ENCODE measurements at places on chromosomes 5 and 9. TPM values are rescaled to one million over a fixed set of nuclear protein-coding genes. Genes with fewer than 3 reads are reported as not detected.
A peak's percentile ranks its signal among the peaks of the same experiment; 100 is the strongest.

- no peak for DNase-seq
These were observed 60.7 kb downstream of the MAN2A1 start for GRCh38 chr5:109750463-109750862.

DNA sequence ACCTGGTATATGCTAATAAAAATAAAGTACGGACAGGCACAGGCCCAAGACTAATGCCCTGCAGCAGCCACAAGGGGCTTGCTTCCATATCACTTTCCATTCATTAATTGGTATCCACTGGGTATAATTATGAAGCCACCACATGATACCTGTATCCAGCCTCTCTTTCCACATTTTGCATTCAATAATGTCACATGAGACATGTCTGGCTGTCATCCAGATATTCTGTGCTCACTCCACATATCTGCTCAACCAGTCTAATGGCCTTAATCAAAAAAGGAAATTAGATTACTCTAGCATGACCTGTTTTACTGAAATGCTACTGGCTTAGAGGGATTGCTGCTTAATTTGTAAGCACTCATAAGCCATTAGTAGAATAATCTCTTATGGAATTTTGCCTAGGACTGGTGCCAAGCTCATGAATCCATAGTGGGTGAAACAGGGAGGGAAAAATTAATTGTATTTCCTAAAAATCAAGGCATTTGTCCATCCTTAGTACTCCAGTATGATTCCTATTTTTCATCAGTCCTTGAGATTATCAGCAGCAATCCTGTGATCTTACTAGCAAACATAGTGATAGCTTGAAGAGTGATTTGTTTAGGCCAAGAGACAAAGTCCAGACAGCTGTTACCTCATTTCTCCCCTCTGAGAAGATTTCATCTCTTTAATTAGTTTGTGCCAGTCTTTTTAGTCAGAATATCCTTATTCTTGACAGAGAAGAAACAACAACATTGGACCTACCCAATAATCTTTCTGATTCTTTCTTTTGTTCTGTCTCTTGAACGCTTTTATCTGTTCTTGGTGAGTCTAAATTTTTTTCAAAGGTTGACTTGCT is 119.2 kb upstream of the ABCA1 start:
- no peak for DNase-seq

Gene FRMPD1
- not detected for total RNA-seq

GRCh38 chr9:136629879-136630661 is 32.6 kb upstream of the EGFL7 start:
- peak; percentile 71 for DNase-seq

All from activated naive CD8-positive, alpha-beta T cell treated with anti-CD3 and anti-CD28 coated beads for 36 hours (primary cell).